WTC11 (cell line): ENCODE measurements at places on chromosomes 7 and 10.

- DNase-seq = no peak
Measured at GRCh38 chr7:155341463-155341983, 43.8 kb downstream of the INSIG1 start.

- no peak for DNase-seq
Measured at GRCh38 chr10:49089557-49090188, 25.6 kb downstream of the VSTM4 start.

DNA sequence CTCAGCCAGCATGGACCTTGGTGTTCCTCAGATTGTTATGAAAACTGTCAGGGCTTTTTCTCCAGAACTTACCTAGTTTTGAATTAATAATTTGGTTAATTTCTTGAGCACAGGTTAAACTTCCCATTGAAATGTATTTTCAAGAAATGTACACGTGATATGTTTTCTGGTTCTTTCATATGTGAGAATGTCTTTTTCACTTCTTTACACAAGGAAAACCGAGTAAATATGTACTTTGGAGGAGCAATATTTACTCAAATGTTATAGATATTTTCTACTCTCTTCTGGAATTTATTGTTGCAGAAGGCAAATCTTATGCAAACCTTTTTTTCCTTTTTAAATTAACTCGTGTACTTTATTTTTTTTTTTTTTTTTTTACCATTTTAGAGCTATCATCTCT, 134.3 kb downstream of the AHR start:
- DNase-seq = no peak

DNA sequence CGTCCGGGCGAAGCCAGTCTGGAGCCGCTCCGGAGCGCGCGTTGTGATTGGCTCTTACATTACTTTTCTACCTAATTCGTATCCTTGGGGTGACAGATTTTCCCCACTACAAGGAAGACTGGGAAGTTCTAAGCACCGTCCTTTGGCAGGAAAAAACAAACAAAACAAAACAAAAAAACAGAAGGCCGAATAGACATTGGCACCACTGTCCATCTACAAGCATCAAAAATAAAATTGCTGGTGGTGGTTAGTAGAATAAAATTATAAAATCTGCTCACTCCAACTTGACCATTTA, 651 bp upstream of the SKAP2 start:
- peak; percentile 67 for DNase-seq

GRCh38 chr10:76881477-76882220, 756.0 kb downstream of the KCNMA1 start:
- DNase-seq = no peak

GRCh38 chr10:125076121-125076825, 84.1 kb downstream of the CTBP2 start:
- no peak for DNase-seq

DNA sequence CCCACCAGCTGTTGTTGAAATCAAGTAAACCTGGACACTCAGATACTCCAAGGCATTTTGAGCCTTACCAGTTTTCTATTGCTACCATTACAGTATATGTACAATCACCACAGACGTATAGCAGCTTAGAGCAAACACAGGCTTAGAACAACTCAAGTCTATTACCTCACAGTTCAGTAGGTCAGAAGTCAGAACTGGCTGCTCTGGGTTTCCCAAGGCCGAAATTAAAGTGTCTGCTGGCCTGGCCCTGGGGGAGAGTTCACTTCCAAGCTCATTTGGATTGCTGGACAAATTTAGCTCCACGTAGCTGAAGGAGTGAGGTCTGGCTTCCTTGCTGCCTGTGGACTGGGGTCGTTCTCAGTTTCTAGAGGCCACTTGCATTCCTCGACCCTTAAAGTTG, 260.1 kb upstream of the LRRN3 start:
- no peak for DNase-seq

- no peak for DNase-seq
Measured at GRCh38 chr10:100621360-100622205, 85.8 kb downstream of the HIF1AN start.

DNA sequence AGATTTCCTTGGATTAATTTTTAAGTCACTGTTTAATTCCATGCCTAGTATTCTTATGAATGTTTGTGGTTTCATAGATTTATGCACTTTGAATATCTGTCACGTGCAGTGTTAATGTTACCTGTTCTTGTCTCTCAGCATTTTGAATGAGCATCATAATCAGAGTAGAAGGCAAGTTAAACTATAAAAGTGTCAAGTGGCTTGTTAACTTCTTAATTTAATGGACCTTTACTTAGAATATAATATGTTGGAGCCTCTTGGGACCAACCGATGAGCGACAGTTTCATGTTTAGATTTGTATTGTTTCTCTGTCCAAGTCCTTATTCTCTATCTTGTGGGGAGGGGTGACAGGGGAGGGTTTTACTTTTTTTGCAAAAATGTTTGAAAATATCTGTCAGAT, 50.6 kb upstream of the MTURN start:
- no peak for DNase-seq

GRCh38 chr10:13365243-13365642, 17.1 kb upstream of the SEPHS1 start:
- DNase-seq = no peak

- no peak for DNase-seq
Measured at GRCh38 chr7:42021631-42022030, 215.4 kb downstream of the GLI3 start.

GRCh38 chr7:91671245-91671644, 209.3 kb downstream of the MTERF1 start:
- DNase-seq = no peak

GRCh38 chr10:22250897-22251660, 33.3 kb upstream of the EBLN1 start:
- DNase-seq = no peak

DNA sequence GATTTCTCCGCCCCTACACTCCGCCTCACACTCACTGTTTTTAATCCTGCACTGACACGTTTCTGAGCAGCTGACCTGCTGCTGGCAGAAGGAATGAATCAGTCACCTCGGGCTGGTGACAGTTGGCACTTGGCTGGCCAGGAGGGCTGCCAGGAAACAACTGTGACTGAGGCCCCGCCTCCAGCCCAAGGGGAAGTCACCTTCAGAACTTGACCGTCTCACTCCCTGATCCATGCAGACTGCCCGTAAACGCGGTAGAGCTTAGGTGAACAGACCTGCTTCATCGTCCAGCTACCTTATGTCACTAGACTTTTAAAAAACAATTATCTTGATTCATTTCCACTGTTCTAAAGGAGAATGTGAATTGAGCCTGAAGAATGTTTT, 107.5 kb downstream of the DOCK1 start:
- no peak for DNase-seq

GRCh38 chr7:116317907-116318306, 107.6 kb downstream of the TES start:
- DNase-seq = no peak

- DNase-seq = no peak
Measured at GRCh38 chr10:74988054-74988775, 123.2 kb upstream of the SAMD8 start.
